Activated CD4-positive, alpha-beta T cell treated with anti-CD3 and anti-CD28 coated beads for 1 hour (primary cell): ENCODE measurements at places on chromosomes 7 and 10.

- no peak for DNase-seq
Measured at GRCh38 chr7:100859856-100860255, 7.3 kb upstream of the TRIP6 start.

DNA sequence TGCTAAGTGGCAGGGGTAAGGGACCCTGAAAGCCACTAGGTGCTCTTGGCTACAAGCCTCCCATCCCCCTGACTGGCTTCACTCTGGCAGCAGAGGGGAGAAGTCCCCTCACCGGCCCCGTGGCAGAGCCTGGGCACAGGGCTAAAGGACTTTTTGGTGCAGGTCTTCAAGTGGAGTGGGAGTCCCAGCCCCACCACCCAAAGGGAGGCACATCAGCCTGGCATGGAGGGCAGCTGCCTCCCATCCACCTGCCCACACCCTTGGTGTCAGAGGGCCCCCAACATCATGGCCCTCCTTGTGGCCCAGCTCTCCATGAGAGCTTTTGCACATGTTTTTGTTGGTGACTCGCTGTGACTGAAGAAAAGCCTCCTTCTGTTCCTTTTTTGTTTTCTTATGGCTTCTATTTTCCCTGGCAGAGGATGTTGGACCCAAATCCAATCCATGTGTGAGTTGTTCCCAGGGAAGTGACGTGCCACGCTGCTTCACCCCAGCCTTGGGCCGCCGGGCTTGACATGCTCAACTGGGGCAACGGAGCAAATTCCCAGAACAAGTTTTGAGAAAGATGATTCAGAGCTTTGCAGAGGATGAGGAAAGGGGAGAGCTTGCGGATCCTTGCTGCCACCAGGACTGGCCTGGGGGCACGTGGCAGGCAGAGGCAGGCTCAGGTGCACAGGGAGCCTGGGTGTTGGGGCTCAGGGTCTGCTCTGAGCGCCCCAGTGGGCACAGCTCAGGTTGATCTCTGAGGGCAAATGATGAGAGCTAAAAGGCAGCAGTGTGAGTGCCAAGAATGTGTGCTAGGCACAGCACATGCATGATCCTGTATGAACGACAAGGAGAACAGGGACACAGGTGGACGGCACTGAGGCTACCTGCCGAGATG is 1.9 kb upstream of the AEBP1 start:
- DNase-seq, result no peak

DNA sequence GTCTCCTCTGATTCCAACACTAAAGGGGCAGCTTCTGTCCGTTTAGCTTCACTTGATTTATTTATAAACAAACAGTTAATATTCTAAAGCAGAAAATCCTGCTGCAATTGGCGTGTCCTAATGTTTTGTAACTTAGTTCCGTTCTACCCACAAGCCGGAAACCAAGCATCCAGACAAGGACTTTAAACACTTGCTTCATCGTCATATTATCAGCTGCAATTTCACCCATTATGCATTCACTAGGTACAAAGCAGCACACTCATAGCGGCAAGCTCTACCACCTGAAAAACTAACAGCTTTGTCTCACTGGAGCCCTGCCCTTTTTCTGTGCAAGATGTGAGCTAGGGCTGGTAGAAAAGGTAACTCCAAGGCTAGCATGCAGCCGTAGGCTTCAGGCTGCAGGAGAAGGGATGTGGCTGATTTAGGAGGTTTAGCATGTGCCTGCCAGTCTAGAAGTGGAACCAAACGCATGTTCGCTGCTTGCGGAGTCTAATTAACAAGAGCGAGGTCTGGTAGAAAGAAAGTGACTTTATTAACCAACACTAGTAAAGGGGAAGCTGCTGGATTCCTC is 43.7 kb upstream of the BPGM start:
- DNase-seq, result no peak

GRCh38 chr10:29057822-29058331 is 231.0 kb upstream of the LYZL1 start:
- DNase-seq, result no peak

GRCh38 chr7:141317033-141317585 is 234.1 kb upstream of the AGK start:
- no peak for DNase-seq
